ENCODE measurements at places on chromosomes 6 and 20.

DNA sequence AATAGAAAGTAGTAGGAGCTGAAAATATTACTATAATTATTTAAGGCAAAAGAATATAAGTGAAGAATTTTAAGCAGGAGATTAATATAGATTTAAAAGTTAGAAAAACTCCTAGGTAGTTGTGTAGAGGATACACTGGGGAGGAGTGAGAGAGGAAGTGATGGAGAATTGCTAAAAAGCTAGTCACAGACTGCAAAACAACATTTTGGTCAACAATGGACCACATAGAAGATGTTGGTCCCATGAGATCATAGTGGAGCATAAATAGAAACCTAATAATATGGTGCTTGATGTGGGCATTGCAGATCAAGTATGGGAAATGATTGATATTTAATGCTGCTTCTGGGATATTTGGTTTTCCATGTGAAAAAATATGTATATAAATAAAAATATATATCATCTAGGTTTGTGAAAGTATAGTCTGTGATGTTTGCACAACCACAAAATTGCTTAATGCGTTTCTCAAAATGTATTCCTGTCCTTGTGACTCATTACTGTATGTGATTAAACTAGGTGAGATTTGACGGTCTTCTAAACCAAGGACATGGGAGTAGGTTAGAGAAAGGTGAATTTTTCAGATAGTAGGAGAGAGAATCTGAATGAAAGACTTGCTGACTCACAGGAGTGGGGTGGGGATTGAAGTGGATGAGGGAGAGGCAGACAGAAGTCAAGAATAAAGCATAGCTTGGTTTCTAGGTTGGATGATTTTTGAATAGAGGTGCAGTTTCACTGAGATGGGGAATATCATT lies 174.0 kb downstream of the BCKDHB start:
- no peak for DNase-seq

DNA sequence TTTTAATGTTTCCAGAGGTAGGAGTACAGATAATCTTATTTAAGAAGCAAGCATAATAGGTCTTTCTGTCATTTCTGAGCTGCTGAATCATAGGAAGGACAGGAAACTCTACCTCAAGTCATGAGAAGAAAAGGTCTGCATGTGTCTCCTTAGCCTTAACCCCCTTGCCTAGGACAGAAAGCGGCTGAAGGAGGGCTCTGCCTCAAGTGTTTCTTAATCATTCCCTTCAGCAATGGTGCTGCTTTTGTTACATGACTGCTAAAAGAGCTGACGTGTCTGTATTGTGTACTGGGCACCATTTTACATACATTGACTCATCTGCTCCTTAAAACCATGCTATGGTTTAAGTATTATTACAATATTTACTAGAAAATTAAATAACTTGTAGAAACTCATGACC lies 564.0 kb upstream of the AGPAT4 start:
- DNase-seq: no peak

- no peak for DNase-seq
These were observed 67.4 kb downstream of the STMND1 start for GRCh38 chr6:17169291-17169690.

GRCh38 chr6:775863-776262 lies 82.9 kb upstream of the EXOC2 start:
- no peak for DNase-seq

- no peak for DNase-seq
These were observed 26.4 kb upstream of the ZMYND8 start for GRCh38 chr20:47382746-47383415.

DNA sequence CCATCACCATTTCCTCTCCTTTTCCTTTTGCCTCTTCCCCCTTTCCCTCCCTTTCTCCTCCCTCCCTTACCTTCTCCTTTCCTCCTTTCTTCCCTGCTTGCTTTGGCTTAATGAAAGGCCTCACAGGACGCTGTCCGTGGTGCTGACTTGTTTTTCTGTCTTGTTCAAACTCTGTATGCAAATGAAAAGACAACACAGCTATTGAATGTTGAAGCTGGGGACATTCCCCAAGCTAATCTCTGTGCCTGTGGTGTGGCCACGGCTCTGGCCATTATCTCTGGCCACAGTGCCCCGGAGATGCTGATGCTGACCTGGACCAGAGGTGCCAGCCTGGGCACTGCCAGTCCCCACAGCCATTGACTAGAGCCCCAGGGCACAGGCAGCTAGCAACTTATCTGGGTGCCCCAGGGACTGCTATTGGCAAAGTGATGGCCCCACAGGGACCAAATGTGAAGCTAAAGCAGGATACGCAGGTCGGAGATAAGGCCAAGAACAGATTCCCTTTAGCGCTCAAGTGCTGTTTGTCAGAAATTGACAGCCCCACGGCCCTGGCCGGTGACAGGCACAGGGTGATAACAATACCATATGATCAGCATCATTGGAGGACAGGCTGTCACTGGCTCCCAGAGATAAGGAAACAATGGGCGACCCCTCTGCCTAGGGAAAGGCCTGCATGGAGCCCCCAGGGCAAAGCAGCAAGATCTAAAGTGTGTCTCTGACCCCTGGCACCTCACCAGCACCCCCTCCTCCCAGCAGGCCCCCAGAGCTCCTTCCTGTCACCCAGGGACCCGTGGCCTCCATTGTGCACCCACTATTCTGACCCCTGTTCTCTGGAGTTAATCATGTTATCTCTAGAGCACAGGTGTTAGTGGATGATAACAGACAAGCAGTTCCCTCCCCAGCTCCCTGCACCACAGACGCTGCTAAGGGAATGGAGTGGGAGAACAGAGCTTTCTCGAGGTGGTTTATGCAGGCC lies 31.6 kb upstream of the SLC32A1 start:
- DNase-seq: no peak

DNA sequence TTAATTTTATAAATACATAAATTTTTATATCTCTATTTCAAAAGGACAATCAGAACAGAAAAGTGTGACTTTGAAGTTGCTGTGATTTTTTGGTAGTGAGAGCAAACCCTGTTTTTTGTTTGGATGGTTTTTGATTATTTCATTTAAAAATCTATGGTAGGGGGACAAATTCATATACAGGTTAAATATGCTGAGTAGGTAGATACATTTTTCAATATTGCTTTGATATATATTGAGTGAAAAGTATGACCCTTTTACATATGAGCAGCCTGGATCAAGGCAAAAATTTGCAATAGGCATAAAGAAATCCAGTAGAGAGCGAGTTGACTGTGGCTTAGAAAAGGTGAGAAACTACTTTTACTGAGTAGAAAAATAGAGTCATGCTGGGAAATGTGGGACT lies 132.3 kb downstream of the LMBRD1 start:
- no peak for DNase-seq

DNA sequence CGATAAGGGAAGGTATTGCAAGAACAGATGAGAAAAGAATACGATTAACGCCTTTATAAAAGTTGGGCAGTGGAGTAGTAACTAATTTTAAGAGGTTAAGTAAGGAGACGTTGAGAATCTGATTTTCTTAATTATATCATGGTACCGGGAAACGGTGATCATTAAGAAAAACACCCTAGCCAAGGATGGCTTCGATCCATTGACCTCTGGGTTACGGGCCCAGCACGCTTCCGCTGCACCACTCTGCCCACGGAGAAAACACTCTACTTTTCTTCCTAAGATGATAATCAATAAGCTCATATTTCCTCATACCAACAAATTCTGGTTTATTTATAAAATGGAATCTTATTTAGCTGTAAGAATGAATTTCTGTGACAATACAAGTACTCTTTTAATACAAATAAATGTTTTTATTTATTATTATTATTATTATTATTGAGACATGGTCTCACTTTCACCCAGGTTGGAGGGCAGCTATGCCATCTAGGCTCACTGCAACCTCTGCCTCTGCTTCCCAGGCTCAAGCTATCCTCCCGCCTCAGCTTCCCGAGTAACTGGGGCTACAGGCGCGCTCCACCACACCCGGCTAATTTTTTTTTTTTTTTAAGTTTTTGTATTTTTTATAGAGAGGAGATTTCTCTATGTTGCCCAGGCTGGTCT lies 8.3 kb downstream of the POM121L2 start:
- no peak for DNase-seq

- peak; percentile 57 for DNase-seq
These were observed 24.4 kb downstream of the CNBD2 start for GRCh38 chr20:35992713-35993335.

DNA sequence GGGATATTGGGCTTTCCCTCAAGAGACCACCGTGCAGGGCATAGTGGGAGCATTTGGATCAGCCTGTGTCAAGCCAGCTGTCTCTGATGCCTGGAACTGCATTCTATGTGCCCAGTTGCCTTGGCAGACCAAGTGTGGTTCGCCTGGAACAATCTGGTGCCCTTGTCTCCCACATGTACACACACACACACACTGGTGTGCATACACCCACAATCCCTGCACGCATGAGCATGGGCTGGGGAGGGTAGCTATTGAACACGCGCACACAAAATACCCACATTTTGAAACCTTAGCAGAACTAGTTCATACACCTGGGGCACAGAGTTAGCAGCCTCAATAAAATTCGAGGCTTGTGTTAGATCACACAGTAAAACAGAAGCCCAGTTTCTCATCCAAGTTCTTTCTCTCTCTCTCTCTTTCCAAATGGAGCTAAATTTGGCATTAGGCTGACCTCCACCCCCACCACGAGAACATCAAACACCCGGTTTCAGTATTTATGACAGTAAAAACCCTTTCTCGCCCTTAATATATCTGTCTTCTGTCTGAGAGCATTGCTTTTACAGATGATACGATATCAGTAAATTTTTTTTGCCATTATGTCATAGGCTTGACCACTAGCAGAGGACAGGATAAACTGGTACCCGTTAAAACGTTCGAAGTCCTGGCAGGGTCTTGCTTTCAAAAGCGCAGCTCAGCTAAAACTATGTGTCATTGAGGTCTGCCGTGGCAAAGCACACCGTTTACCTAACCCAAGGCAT lies 18.2 kb upstream of the NFATC2 start:
- DNase-seq: no peak

DNA sequence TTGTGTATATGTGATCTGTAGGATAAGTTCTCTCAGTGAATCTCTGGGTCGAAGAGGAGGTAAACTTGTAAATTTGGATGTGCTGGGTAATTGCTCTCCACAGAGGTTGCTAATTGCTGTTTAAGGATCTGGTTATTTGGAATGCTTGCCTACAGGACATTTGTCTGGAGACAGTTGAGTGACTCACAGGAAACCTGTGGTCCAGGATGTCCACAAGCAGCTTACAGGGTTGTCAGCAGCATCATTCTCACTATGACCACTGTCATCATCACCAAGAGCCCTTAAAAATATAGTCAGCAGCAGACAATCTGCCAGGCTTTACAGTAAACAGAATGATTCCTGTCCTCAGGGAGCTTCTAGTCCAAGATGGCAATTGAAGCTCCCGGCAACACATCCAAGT lies 31.2 kb upstream of the KCNK5 start:
- no peak for DNase-seq

- DNase-seq: no peak
These were observed 130.3 kb upstream of the SASH1 start for GRCh38 chr6:148212366-148212765.

DNA sequence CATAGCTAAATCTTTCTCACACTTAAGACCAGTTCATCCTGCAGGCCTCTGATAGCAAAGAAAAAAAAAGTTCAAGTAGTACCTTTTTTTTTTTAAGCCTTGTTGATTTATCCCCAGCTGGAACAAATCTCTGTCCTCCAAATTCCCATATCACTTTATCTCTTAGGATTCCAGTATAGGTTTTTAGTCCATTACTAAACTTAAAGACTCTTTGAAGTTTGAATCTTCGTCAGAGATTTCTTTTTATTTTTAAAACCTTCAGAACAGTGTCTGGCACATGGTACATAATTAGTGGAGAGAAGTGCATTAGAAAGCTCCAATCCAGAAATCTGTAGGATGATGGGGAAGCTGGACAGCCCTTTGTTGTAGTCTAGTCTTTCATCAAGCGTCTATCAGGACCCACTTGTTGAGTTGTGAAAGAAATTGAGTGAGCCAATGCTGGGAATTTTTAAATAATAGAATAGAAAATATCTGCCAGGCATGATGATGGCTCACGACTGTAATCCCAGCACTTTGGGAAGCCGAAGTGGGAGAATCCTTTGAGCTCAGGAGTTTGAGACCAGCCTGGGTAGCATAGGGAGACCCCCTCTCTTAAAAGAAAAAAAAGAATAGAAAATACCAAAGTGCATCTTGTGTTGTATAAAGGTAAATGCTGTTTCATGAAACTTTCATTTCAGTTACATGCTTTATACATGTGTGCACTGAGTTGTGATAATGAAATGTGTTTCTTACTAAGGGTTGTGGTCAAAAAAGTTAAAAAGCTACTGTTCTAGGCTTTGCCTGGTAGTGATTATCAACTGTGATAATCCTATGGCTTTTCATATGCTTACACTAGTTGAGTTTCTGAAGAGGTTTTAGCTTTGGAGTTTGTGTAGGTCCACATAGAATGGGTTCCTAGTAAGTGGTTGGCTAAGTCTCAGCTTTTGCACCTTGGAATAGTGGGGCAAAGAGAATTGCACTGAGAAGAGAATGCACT lies 3.2 kb downstream of the NFYA start:
- no peak for DNase-seq

DNA sequence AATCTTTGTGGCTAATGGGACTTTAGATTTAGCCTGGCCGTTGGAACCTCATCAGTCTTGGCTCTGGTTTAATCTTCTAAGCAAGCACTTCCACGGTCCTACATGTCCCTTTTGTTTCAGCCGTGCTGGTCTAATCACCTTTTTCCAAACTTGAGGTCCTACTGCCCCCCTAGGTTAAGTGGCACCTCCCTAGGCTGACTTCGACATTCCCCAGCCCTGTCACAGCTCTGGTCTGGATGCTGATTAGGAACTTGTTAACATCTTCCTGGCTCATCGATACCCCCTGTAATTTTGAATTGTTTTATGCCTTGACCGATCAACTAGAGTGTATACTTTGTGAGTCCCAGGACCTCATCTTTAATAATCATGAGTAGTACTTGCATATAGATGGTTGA lies 56.6 kb downstream of the OTOR start:
- no peak for DNase-seq

GRCh38 chr6:163513003-163513402 lies 98.5 kb downstream of the QKI start:
- DNase-seq: no peak

DNA sequence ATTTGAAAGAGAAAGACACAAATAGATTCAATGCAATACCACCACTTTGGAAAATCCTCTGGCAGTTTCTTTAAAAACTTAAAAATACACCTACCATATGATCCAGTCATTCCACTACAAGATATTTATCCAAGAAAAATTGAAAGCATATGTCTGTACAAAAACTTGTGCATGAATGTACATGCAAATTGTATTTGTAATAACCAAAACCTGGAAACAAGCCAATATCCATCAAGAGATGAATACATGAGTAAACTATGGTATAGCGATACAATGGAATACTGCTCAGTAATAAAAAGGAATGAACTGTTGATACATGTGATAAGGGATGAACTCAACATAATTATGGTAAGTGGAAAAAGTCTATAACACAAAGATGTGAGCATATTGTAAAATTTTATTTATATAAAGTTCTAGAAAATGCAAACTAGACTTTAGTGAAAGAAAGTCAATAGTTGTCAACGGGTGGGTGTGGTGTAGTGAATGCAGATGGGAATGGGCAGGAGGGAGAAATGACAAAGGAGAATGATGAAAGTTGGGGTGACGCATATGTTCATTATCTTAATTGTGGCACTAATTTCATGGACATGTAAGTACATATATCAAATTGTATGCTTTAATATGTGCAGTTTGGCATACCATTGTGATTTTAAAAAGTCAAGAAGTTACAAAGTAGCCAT lies 347.5 kb downstream of the SAMD5 start:
- DNase-seq: no peak
